ENCODE measurements at places on chromosomes 6 and 20.

- no peak for DNase-seq
Measured at GRCh38 chr6:40406175-40406574, 181.0 kb downstream of the LRFN2 start.

- DNase-seq = no peak
Measured at GRCh38 chr6:5726976-5727718, 279.6 kb downstream of the NRN1 start.

DNA sequence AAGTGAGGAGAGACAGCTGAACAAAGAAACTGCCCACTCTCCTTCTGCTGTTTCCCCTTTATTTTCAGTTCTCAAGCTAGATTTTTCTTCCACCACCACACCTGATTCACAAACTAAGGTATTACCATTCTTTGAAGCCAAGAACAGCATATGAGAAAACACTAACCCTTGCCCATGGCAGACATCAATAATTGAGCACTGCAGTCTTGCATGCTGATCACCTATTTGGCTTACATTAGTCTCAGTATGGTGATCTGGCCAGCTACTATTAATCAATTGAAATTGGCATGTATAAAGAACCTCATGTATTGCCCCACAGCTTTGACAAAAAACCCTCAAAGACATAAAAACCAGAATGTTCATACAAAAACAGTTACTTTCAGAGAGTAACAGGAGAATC, 166.3 kb downstream of the SAMD5 start:
- DNase-seq = no peak

- DNase-seq = peak; percentile 72
Measured at GRCh38 chr6:33577106-33577535, 3.0 kb downstream of the BAK1 start.

GRCh38 chr6:136921381-136921935, 643 bp upstream of the SLC35D3 start:
- DNase-seq = peak; percentile 22

GRCh38 chr6:97049253-97050011, 124.9 kb downstream of the KLHL32 start:
- DNase-seq = peak; percentile 48

DNA sequence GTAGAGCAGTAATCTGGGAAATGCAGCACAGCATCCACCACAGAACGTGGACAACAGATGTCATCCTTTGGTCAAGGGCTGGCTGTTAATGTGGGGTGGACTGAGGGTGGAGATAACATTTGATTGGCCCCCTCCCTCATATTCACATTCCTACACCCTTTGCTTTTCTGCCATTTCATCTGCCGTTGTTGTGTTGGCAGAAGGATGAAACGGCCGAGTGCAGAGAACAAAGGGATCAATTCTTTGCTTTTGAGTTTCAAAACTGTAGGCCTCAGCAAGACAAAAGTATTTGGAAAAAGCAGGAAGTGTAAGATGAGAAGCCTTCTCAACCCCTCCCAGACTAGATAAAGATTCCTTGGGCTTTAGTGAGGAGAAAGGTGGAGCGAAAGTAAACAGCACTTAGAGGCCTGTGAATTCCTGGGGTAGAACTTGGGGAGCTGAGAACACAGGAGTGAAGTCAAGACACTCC, 74.2 kb upstream of the PHIP start:
- no peak for DNase-seq

- no peak for DNase-seq
Measured at GRCh38 chr6:1929931-1930330, 315.5 kb downstream of the GMDS start.

DNA sequence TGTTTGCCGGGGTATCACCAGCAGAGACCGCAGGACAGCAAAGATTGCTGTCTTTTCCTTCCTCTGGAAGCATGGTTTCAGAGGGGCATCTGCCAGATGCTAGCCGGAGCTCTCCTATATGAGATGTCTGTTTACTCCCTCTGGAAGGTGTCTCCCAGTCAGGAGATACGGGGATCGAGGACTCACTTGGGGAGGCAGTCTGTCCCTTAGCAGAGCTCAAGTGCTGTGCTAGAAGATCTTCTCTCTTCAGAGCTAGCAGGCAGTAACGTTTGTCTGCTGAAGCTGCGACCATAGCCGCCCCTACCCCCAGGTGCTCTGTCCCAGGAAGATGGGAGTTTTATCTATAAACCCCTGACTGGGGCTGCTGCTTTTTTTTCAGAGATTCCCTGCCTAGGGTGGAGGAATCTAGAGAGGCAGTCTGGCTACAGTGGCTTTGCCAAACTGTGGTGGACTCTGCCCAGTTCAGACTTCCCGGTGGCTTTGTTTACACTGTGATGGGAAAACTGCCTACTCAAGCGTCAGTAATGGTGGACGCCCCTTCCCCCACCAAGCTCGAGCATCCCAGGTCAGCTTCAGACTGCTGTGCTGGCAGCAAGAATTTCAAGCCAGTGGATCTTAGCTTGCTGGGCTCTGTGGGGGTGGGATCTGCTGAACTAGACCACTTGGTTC, 133.0 kb upstream of the FLRT3 start:
- DNase-seq = no peak

- DNase-seq = no peak
Measured at GRCh38 chr6:128389820-128390534, 130.4 kb downstream of the PTPRK start.

- DNase-seq = no peak
Measured at GRCh38 chr6:82970839-82971238, 94.8 kb downstream of the UBE3D start.

DNA sequence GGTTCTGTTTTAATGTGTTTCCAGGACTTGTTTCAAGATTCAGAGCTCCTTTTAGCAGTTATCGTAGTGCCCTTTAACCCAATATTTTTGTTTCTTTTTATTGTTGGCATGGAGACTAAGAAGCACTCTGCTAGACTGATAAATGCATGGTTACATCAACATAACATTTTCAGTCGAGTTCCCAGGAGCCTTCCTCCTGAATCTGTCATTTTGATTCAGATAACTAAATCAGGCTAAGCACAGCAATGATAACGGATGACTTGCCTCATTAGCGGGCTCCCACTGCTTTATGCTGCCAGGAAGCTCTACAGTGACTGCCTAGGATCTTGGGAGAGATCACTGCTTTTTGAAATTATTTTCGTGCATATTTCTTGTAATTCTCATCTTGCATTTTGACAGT, 772.8 kb upstream of the GJE1 start:
- DNase-seq = no peak

DNA sequence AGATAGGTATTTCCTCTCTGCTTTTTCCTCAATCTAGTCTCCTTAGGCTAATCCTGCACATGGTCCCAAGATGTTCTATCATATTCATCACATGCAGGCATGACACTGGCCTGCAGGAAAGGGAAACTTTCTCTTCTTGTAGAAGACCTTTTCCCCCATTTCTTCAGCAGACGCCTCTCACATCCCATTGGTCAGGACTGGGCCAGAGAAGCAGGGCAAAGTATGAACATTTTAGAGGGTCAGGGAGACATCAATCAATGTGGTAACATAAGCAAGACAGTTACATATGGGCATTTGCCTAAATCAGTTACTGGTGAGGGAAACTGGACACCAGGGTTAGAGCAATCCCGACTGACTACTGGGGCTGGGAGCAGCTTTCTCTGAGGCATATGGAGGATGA, 90.1 kb downstream of the CRYBG1 start:
- DNase-seq = peak; percentile 38

GRCh38 chr6:166202321-166202733, 34.7 kb upstream of the TBXT start:
- DNase-seq = peak; percentile 24

- DNase-seq = no peak
Measured at GRCh38 chr20:39825950-39826349, 863.1 kb downstream of the MAFB start.

GRCh38 chr20:37523911-37524700, 3.1 kb downstream of the NNAT start:
- DNase-seq = no peak

DNA sequence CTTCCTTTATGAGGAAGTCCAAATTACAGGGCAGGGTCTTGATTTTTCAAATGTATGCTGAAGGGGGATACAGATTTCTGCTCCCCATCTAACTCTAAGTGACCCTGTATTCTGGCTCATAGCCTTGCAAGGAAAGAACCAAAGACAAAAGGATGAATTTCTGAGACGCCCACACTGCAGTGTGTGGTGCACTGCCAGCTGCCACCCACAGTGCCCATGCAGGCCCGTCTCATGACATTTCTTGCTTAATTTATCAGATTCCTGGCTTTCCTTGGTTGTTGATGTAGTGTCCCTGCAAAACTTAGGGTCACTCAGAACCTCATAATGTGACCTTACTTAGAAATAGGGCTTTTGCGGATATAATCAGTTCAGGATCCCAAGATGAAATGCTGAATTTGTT, 68.0 kb downstream of the CBLN4 start:
- DNase-seq = no peak

DNA sequence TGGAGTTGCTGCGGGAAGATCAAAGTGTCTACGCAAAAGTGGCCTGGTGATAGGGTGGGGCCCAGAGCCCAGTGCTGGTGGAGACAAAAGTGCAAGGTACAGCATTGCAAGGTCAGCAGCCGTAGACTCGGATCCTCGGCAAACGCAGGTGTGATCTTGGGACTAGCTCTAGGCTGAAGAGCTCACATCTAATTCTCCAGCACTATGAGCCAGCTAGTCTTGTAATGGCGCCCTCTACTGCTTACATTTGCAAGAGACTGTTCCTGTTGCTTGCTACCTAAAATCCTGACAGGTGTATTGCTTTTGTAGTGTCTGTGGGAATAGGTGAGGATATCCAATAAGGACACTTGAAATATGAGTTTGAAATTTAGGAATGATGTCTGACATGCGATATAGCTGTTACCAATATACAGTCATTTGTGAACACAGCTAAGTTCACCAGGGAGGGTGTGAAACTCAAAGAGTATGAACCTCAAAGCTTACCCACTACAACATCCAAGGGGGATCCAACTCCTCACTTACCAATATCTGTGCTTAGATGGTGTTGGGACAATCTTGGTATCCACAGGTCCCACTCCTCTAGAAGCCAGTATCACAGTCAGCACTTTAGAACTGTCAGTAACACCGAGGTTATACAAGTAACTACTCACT, 58.4 kb downstream of the PDE7B start:
- peak; percentile 64 for DNase-seq

DNA sequence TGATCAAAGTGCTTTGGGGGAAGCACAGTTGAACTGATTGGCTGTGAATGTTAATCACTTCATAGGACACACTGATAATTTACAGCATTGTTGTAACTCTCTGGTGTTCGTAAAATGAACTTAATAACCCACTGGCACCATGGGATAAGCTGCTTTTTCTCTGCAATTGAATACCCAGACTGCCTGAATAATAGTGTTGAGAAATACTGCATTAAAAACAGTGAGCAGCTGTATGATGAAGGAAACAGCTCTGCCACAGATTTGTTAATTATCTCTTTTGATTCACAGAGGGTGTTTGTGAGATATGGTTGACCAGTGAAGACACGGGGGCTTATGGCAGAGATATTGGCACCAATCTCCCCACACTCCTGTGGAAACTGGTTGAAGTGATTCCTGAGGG, 420.9 kb downstream of the CDKAL1 start:
- no peak for DNase-seq

DNA sequence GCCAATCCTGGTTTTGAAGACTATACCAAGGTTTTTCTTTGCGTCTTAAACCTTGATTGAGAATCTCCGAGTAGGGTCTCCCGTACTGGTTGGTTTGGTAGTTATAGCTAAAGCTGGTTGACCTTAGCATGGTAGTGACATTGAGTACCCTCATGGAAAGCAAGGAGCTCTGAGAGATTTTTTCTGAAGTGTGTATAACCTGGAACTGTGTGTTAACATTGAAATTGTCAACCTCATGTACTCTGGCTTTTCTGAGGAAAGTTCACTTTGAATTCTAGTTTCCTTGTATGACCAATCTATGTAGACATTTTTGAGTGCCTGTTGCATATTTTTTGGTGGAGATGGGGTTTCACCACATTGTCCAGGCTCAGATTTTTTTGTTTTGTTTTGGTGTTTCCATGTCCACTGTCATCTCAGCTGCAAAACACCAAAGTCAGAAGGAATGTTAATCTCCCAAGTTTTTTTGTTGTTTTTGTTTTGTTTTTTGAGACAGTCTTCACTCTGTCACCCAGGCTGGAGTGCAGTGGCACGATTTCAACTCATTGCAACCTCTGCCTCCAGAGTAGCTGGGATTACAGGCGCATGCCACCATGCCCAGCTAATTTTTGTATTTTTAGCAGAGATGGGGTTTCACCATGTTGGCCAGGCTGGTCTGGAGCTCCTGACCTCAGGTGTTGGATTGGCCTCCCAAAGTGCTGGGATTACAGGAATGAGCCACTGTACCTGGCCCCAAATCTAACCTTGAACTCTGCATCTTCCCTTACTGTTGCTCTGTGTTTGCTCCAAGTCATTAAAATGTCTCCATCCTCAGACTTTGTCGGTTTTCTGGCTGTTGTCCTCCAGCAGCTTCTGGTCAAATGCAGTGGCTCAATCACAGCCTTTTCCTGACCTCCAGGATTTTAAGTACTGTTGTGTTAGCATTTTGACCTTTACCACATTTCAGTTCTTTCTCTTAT, 4.3 kb downstream of the RPS12 start:
- no peak for DNase-seq

GRCh38 chr20:7361321-7361720, 578.9 kb downstream of the HAO1 start:
- DNase-seq = no peak

DNA sequence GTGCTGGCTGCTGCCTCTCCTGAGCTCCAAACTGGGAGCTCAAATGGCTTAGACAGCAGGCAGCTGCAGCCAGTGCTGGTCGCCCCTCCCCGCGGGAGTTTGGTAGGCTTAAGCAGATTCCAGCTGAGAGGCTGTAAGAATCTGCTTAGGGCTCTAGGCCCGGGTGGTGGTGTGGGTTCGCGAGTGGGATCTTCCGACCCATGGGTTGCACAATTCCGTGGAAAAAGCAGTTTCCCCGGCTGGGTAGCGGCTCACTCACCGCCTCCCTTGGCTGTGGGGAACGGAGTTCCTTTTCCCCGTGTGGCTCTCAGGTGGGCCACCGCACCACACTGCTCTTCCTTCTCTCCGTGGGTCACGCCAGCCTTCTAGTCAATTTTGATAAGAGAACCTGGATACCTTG, 232.5 kb downstream of the PKHD1 start:
- no peak for DNase-seq

DNA sequence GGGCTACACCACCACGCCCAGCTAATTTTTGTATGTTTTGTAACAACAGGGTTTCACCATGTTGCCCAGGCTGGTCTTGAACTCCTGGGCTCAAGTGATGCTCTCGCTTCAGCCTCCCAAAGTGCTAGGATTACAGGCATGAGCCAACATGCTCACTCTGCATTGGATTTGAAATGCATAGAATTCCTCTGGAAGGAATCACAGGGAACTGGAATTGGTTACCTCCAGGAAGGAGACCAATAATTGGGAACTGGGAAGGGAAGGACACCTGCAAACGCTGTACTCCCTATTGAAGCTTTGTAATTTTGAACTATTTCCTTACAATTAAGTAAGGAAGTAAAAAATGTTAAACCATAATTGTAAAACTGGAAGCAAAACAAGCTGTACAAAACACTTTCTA, 12.3 kb upstream of the TP53INP2 start:
- DNase-seq = no peak

GRCh38 chr20:36917240-36917639, 34.3 kb downstream of the SAMHD1 start:
- no peak for DNase-seq
